ENCODE measurements at places on chromosomes 6 and 20. TPM values are rescaled to one million over a fixed set of nuclear protein-coding genes. Genes with fewer than 3 reads are reported as not detected.

GRCh38 chr6:161242113-161242512 lies 31.7 kb downstream of the AGPAT4 start:
- DNase-seq: no peak

TNFRSF21 gene
- 17.1 TPM for polyA plus RNA-seq

DNA sequence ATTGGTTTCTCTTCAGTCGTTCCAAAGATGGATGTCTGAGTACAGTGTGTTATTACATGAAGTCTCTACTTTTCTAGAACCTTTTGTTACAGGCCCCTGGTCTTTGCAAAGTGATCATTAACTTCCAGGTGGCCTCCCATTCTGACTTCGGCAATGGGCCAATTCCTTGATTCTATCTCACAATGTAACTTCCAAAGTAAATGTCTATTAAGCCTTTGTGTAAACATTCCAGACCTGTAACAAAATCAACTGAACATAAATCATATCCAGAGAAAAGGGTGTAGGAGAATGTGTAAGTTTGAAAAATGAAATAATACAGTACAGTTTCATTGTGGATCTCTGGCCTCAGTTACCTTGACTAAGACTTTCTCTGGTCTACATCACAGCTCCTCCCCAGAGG lies 187.8 kb upstream of the JAG1 start:
- no peak for DNase-seq

GRCh38 chr6:55545791-55546190 lies 33.2 kb downstream of the HMGCLL1 start:
- no peak for DNase-seq

DNA sequence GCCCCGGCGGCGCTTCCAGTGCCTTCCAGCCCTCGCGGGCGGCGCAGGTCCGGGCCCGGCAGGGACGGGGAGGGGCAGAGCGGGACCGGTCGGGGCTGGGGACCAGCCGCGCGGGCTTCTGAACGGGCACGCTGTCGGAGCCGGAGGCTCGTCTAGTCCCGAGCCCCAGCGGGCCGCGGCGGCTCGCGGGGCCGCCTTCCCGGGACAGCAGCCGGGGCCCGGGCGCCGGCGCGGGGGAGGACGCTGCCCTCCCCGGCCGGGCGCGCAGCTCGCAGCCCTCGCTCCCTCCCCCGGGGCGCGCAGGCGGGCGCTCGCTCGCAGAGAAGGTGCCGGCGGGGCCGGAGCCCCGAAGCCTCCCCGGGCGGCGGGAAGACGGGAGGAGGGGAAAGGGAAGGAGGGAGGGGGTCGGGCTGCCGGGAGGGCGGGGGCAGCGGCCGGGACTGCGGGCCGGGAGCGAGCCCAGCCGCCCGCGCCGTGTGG lies 696 bp upstream of the SIRPA start:
- peak; percentile 56 for DNase-seq

SLC32A1 gene
- 0.96 TPM for polyA plus RNA-seq

- DNase-seq: no peak
Measured at GRCh38 chr20:23541330-23541729, 27.0 kb downstream of the CST9L start.

- no peak for DNase-seq
Measured at GRCh38 chr20:48885237-48885636, 36.3 kb upstream of the ARFGEF2 start.

GRCh38 chr6:79797163-79797764 lies 150.1 kb downstream of the ELOVL4 start:
- no peak for DNase-seq

GRCh38 chr6:129785047-129785755 lies 75.2 kb upstream of the ARHGAP18 start:
- no peak for DNase-seq

- no peak for DNase-seq
Measured at GRCh38 chr6:18102783-18103509, 19.5 kb downstream of the NHLRC1 start.

DNA sequence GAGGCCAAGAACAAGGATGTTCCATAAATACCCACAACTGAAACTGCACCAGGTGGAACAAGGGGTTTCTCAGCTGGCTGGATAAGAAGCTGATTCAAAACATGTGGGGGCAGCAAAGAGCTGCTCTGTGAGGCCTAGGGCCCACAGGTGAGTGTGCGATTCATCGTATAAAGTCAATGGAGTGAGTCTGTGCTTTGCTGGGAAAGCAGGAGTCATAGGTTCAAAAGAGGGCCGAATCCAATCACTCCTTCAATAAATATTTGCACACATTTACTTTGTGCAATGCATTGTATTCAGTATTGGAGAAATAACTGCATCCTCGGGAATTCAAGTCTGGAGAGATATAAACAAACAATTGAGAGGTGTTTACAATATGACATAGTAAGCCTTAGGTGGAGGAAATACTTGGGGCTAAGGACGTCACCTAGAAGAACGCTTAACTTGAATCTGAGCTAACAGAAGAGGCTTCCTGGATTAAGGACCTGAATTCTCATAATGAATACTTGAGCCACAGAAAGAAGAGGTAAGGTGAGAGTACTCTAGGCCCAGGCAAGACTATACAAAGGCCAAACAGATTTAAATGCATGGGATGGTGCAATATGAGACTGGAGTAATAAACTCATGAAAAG lies 83.7 kb upstream of the TMEM30A start:
- DNase-seq: peak; percentile 35

CCM2L gene
- polyA plus RNA-seq: 3.5 TPM

BCAS1 gene
- 8.8 TPM for polyA plus RNA-seq

OXT gene
- polyA plus RNA-seq: 1.7 TPM

- DNase-seq: no peak
Measured at GRCh38 chr6:2977799-2978590, 6.6 kb upstream of the SERPINB6 start.

DNA sequence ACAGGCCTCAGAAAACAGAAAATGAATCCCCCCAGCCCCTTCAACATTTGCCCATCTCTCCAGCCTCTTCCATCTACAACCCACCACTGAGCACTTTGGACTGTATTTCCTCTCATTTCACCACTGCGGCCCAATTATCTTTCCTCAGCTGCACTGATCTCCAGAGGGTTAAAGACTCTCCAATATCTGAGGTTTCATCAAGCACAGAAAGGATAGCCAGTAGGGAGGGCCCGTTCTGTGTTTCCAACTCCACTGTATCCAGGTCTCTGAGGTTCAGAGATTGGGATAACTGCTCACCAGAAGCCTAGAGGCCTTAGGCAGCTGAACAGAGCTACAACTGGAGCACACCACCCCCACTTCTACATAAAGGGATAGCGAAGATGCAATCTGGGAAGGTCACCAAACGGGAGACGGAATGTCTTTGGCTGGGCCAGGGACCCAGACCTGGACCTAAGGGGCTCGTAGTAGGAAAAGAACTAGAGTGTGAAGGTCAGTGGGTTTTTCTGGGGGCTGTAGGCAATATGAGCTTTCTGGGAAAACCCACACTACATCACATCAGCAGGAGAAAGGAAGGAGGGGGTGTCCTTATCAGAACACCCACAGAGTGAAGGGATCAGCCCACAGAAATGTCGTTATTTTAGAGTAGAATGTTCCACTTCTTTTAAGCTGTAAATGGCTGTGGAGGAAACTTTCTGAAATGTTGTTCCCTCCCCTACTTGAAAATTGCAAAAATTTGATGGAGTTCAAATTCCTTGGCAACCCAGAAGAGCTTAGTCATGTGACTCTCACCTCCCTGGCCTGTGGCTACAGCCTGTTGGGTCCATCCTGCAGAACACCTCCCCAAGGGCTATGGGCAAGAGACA lies 7.3 kb downstream of the KCNK5 start:
- no peak for DNase-seq

GRCh38 chr6:13515912-13516311 lies 28.5 kb upstream of the GFOD1 start:
- DNase-seq: no peak

GRCh38 chr6:158784505-158784904 lies 34.7 kb downstream of the EZR start:
- no peak for DNase-seq

- no peak for DNase-seq
Measured at GRCh38 chr20:40744072-40744817, 55.2 kb upstream of the MAFB start.

- peak; percentile 91 for DNase-seq
Measured at GRCh38 chr6:36844232-36845170, 5.3 kb upstream of the CPNE5 start.

GRCh38 chr20:18395544-18395943 lies 71.3 kb downstream of the DZANK1 start:
- DNase-seq: no peak

DNA sequence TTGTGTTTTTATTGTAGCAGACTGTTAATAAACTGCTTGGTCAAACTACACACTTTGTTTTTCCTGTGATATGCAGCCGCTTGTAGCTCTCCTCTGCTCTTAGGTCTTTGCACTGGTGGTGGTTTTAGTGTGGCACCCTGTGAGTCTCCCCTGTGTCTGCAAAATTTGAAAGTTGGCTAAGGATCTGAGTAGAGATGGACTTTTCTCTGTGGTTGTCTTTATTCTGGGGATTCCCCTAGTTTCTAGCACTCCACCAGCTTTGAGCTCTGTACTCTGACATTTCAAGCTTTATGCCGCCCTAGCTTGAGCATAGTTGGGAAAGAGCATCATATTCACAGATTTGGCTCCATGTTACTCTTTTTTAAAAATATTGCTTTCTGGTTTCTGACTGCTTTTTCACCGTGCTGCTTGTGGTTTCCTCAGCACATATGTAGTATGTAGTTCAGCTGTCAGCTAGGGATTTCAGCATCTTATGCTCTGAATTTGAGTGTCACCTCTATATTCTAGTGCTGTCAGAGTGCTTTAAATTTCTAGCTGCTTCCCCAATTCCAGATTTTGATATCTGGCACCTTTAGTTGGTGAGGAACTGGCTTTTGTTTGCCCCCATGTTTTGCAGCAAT lies 25.4 kb downstream of the CDYL start:
- DNase-seq: no peak

DNA sequence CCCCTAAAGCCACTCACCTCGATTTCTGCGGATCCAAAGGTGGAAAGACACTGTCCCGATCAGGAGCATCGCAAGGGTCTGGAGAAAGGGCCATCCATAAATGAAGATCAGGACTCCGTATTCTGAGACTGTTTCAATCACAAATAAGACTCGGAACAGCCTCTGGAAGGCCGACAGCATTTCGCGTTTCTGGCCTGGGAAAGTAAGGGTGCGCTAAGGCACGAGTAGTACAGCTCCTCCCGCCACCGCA lies 44.6 kb downstream of the DPPA5 start:
- no peak for DNase-seq

DNA sequence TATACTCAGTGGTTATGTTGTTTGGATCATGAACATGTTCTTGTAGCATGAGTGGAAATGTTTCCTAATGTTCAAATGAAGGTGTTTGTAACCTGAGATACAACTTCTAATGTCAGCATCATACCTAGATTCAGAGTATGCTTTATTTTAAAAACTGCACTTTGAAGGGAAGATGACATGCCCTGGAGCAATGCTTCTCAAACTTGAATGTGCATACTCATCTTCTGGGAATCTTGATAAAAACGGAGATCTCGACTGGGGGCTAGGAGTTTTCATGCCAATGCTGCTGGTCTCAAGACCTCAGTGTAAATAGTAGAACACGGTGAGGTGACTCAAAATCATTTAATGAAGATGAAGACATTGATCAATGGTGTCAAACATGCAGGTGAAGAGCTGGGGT lies 440.0 kb upstream of the NOX3 start:
- DNase-seq: no peak

PROKR2 gene
- 0.66 TPM for polyA plus RNA-seq

RIPPLY2 gene
- 0.96 TPM for polyA plus RNA-seq

FNDC11 gene
- polyA plus RNA-seq: 147 TPM

DNA sequence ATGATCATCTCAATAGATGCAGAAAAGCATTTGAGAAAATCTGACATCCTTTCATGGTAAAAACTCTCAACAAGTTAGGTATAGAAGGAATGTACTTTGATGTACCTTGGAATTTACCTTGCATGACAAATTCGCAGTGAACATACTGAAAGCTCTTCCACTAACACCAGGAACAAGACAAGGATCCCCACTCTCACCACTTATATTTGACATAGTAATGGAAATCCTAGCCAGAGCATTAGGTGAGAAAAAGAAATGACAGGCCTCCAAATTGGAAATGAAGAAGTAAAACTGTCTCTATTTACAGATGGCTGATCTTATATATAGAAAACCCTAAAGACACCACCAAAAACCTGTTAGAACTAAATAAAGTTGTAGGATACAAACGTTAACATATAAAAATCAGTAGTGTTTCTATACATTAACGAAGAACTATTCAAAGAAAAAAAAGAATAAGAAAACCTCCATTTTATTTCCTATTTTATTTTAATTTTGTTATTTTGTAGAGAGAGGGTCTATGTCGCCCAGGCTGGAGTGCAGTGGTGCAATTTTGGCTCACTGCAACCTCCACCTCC lies 26.9 kb downstream of the PCNA start:
- DNase-seq: no peak

KAT14 gene
- polyA plus RNA-seq: 19.8 TPM

- DNase-seq: no peak
Measured at GRCh38 chr20:62288535-62289105, 14.2 kb upstream of the ADRM1 start.

- no peak for DNase-seq
Measured at GRCh38 chr20:1576641-1577040, 19.1 kb upstream of the SIRPD start.

DNA sequence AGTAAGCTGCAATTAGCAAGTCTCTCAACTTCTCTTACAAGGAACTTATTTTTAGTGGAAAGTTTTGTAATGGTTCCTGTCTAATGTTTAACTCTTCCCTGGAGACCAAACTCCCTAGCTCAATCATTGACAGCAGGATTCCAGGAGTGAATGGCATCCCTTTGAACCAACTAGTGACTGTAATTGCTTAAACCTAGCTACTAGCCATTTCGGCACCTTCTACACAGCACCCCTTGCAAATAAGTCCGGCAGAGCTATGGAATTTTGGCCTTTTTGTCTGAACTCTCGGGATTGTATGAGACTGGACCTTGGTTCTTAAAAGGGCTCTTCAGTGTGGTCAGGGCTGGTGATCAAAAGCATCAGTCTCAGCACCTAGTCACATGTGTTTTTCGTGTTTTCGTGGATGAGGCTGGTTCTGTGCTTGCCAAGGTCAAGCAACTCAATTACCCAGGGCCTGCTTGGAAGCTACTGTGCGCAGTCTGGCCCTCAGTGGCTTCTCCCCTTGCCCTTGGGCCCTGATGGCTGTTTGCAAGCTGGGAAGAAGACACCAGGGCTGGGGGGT lies 135.3 kb upstream of the NEDD9 start:
- no peak for DNase-seq

SIGLEC1 gene
- polyA plus RNA-seq: 6.6 TPM
